ENCODE measurements at places on chromosomes 4 and X. TPM values are rescaled to one million over a fixed set of nuclear protein-coding genes. Genes with fewer than 3 reads are reported as not detected.

The EBP gene
- total RNA-seq = 19.4 TPM

The GAGE13 gene
- total RNA-seq = not detected

The HTN1 gene
- not detected for total RNA-seq

The OFD1 gene
- total RNA-seq = 11.4 TPM

The BRS3 gene
- not detected for total RNA-seq

The POLN gene
- 5.1 TPM for total RNA-seq

The ZMAT1 gene
- 1.1 TPM for total RNA-seq

The SOX3 gene
- not detected for total RNA-seq

The NXT2 gene
- total RNA-seq = 6.8 TPM

The HTR2C gene
- total RNA-seq = not detected

The SMARCA1 gene
- 70.9 TPM for total RNA-seq

The BEX2 gene
- total RNA-seq = 1.0 TPM

The PPEF1 gene
- 0.26 TPM for total RNA-seq

The TMPRSS11D gene
- not detected for total RNA-seq

The MSANTD1 gene
- 0.83 TPM for total RNA-seq

The SPANXN4 gene
- not detected for total RNA-seq

The MTTP gene
- total RNA-seq = 0.33 TPM

The AMTN gene
- 0.13 TPM for total RNA-seq

The KLF8 gene
- 2.2 TPM for total RNA-seq

The DIPK2B gene
- under 0.01 TPM for total RNA-seq

The PTCHD1 gene
- not detected for total RNA-seq

The PPM1K gene
- total RNA-seq = 18.9 TPM

The FAM114A1 gene
- total RNA-seq = 431 TPM

The SUPT20HL2 gene
- total RNA-seq = not detected

The SPANXA2 gene
- not detected for total RNA-seq

The ERAS gene
- total RNA-seq = 0.13 TPM

The ANXA10 gene
- 18.4 TPM for total RNA-seq

The RAI2 gene
- 2.0 TPM for total RNA-seq

The TBC1D9 gene
- total RNA-seq = 45.7 TPM

The SHROOM3 gene
- total RNA-seq = 12.6 TPM

The NOP14 gene
- 16.3 TPM for total RNA-seq

The GLRB gene
- total RNA-seq = 16.7 TPM

The IBSP gene
- total RNA-seq = 1.9 TPM

The RHOXF2B gene
- not detected for total RNA-seq

The RHOXF2 gene
- total RNA-seq = not detected

The TXK gene
- 0.26 TPM for total RNA-seq

The PPBP gene
- total RNA-seq = not detected

The DDX53 gene
- total RNA-seq = not detected
